ENCODE measurements at places on chromosomes 5 and 9. TPM values are rescaled to one million over a fixed set of nuclear protein-coding genes. Genes with fewer than 3 reads are reported as not detected.

FREM1 gene
- total RNA-seq = under 0.01 TPM

LRRC14B gene
- not detected for total RNA-seq

DNA sequence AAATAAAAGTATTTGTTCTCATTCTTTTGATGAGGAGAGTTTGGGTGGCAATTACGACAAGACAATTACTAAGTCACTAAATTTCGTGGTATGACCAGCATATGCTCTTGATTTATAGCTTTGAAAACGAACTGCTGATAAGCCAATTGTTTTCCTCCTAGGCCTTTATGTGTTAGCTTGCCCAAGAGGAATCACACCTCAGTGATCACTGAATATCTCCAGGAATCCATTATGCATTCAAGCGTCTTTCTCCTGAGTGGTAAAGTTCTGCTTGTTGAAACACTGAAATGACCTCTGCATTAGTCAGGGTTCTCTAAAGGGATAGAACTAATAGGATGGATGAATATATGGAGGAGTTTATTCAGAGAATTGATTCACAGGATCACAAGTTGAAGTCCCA is 677.7 kb upstream of the MEF2C start:
- H3K4me3 ChIP-seq = no peak overlapping the region
- H3K36me3 ChIP-seq = no peaks in the 10 kb centered on the region
- H3K4me1 ChIP-seq = peaks cover 2% of the 10 kb centered on the region
- no peaks in the 10 kb centered on the region for H3K27me3 ChIP-seq

GRCh38 chr5:154331232-154331631 is 114.6 kb upstream of the SAP30L start:
- no peak overlapping the region for H3K4me3 ChIP-seq
- no peak for DNase-seq
- no peak overlapping the region for H3K27ac ChIP-seq

GRCh38 chr5:10590226-10590999 is 26.5 kb downstream of the ANKRD33B start:
- H3K4me3 ChIP-seq = no peak overlapping the region
- H3K27ac ChIP-seq = no peak overlapping the region

DNA sequence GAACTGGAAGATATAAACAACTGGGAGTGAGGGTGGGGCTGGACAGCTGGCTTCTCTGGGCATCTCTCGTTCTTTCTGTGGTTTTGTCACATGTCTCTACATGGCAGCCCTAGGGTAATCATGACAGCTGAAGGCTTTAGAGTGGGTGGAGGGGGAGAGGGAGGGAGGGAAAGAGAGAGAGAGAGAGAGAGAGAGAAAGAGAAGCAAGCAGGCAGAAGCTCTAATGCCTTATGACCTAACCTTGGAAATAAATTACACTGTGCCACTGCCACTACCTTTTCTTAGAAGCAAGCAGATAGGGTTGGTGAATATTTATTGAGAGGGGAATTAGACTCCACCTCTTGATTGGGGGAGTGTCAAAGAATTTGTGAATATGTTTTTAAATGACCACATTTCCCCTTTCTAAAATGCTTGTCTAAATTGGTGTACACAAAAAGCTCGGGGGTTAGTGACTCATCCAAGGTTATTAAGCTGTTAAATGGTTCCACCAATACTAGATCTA is 2.6 kb upstream of the DAPK1 start:
- H3K27ac ChIP-seq = no peak overlapping the region
- peak; percentile 72 for DNase-seq
- H3K27me3 ChIP-seq = no peaks in the 10 kb centered on the region
- no peaks in the 10 kb centered on the region for H3K36me3 ChIP-seq
- no peaks in the 10 kb centered on the region for H3K4me1 ChIP-seq

DNA sequence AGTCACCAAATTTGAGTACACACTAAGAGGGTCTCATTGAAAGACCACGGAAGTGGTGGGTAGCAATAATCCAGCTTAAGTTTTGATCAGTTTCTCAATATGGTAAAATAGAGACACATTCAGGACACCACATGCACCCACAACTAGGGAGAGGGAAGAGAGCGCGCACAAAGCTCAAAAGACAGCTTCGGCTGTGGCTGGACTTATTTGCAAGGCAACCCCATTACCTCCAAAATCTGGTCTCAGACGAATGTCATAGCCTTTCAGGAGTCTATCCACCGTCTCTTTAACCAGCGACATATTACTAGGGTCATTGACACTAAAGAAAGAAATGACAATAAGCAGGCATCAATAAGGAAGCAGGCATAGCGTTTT is 443 bp downstream of the GABRB2 start:
- H3K27me3 ChIP-seq = peaks cover 13% of the 10 kb centered on the region
- no peak overlapping the region for H3K4me3 ChIP-seq
- H3K36me3 ChIP-seq = no peaks in the 10 kb centered on the region
- no peak overlapping the region for H3K27ac ChIP-seq
- DNase-seq = no peak
- H3K4me1 ChIP-seq = no peaks in the 10 kb centered on the region

Measured in fibroblast of lung (primary cell).